ENCODE measurements at places on chromosomes 1 and 21. TPM values are rescaled to one million over a fixed set of nuclear protein-coding genes. Genes with fewer than 3 reads are reported as not detected.

SLC1A7 gene
- 0.57 TPM for total RNA-seq

TMEM240 gene
- not detected for total RNA-seq

CFAP107 gene
- not detected for total RNA-seq

DMRTA2 gene
- total RNA-seq = 8.0 TPM

NES gene
- total RNA-seq = 8.0 TPM

SMPDL3B gene
- total RNA-seq = 0.79 TPM

CASQ2 gene
- 0.53 TPM for total RNA-seq

DNALI1 gene
- 0.09 TPM for total RNA-seq

DNA sequence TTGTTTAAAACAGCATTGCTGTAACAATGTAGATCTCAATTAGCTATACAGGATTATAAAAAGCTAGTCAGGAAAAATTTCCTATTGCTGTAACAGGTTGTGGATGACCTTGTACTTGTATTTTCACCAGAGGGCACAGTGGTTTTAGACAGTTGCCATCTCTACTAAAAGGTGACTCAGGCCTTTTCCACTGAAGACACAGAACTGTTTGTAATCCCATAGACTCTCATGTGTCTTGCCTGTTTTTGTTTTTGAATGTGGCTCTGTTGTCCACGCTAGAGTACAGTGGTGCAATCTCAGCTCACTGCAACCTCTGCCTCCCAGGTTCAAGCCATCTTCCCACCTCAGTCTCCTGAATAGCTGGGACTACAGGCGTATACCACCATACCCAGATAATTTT, 5.9 kb downstream of the MTFR1L start:
- H3K36me3 ChIP-seq = peaks cover 64% of the 10 kb centered on the region
- H3K4me3 ChIP-seq = no peak overlapping the region
- H3K4me1 ChIP-seq = peaks cover 12% of the 10 kb centered on the region
- no peak for DNase-seq
- H3K27me3 ChIP-seq = no peaks in the 10 kb centered on the region

- peaks cover 4% of the 10 kb centered on the region for H3K27me3 ChIP-seq
- H3K27ac ChIP-seq = peak overlapping the region; percentile 41
- DNase-seq = no peak
- no peak overlapping the region for H3K4me3 ChIP-seq
- H3K4me1 ChIP-seq = no peaks in the 10 kb centered on the region
Measured at GRCh38 chr1:42913426-42914091, 45.1 kb downstream of the SLC2A1 start.

GRCh38 chr1:7313826-7314225, 457.3 kb upstream of the VAMP3 start:
- no peak for DNase-seq
- no peaks in the 10 kb centered on the region for H3K4me1 ChIP-seq
- no peaks in the 10 kb centered on the region for H3K27me3 ChIP-seq

GRCh38 chr1:174258148-174258550, 98.8 kb downstream of the RABGAP1L start:
- H3K36me3 ChIP-seq = peaks cover 9% of the 10 kb centered on the region
- no peaks in the 10 kb centered on the region for H3K4me1 ChIP-seq
- no peak for DNase-seq

DNA sequence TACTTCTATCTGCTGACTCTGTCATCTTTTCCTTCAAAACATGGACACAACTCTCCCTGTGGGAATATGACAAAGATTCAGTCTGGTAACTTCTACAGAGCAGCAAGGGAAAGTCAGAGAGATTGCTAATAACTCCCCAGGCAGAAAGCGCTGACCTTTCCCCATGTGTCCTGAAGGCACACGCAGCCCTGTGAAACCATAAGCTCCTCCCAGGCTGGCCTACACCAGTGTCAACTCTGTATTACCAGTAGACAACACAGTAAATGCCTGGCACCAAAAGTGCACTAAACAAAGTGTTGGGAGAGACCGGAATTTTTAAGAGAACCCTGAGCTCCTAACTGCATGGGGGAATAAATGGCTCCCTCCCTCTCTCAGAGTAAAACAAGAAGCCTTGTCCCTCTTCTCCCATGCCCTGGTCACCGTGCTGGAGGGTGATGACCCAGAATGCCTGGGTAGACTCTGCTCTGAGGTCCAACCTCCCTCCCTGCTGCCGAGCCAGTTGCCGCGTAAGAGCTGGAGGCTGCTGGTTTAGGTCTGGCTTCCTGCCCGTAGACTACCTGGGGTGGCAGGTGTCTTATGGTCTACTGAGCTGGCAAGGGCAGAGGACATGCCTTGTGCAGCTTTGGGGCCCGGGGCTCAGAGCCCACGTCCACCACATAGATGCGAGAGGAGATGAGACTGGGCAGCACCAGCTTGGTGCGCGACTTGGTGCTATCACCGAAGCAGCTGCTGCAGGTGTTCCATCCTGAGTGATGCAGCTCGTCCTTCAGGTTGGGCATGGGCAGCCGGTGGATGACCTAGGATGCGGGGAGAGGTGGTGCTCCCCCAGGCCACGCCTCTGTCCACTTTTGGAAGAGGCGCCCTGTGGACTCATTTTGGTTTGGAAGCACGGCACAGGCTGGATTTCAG, 3.9 kb downstream of the SELENBP1 start:
- H3K4me3 ChIP-seq = no peak overlapping the region
- H3K36me3 ChIP-seq = peaks cover 57% of the 10 kb centered on the region
- no peak for DNase-seq
- no peaks in the 10 kb centered on the region for H3K27me3 ChIP-seq

GRCh38 chr1:239566074-239566473, 179.7 kb downstream of the CHRM3 start:
- no peaks in the 10 kb centered on the region for H3K4me1 ChIP-seq
- H3K4me3 ChIP-seq = no peak overlapping the region
- H3K36me3 ChIP-seq = no peaks in the 10 kb centered on the region
- no peak for DNase-seq

- no peaks in the 10 kb centered on the region for H3K4me1 ChIP-seq
- H3K27ac ChIP-seq = no peak overlapping the region
- DNase-seq = no peak
- H3K36me3 ChIP-seq = no peaks in the 10 kb centered on the region
- no peak overlapping the region for H3K4me3 ChIP-seq
- H3K27me3 ChIP-seq = no peaks in the 10 kb centered on the region
Measured at GRCh38 chr1:85494074-85494903, 29.3 kb upstream of the DDAH1 start.

- H3K27ac ChIP-seq = peak overlapping the region; percentile 90
- no peaks in the 10 kb centered on the region for H3K27me3 ChIP-seq
- no peak for DNase-seq
- H3K36me3 ChIP-seq = no peaks in the 10 kb centered on the region
- peak overlapping the region; percentile 69 for H3K4me3 ChIP-seq
Measured at GRCh38 chr1:13585612-13585991, 2.0 kb downstream of the PDPN start.

DNA sequence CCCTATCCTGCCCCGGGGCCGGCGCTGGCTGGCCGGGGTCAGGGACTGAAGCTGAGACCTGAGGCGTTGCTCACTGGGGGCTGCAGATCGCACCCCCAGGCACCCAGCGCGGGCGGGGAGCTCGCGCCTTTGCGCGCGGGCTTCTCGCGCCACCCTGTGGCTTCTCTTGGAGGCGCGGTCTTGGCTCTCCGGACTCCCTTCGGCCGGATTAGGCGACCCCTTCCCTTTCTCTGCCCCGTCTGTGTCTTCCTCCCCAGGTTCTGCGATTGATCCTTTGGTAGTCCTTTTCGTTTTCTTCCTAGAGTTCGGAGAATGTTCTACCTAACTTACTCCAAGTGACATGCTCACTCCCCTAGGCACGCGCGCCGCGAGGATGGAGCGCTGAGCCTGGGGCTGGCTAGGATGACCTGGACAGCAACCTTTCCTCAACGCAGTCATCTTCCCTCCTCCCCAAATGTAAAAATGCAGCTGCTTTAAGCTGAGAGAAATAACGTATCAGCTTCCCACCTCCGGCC, 495 bp upstream of the NTRK1 start:
- no peaks in the 10 kb centered on the region for H3K36me3 ChIP-seq
- no peak for DNase-seq
- peaks cover 28% of the 10 kb centered on the region for H3K4me1 ChIP-seq

DNA sequence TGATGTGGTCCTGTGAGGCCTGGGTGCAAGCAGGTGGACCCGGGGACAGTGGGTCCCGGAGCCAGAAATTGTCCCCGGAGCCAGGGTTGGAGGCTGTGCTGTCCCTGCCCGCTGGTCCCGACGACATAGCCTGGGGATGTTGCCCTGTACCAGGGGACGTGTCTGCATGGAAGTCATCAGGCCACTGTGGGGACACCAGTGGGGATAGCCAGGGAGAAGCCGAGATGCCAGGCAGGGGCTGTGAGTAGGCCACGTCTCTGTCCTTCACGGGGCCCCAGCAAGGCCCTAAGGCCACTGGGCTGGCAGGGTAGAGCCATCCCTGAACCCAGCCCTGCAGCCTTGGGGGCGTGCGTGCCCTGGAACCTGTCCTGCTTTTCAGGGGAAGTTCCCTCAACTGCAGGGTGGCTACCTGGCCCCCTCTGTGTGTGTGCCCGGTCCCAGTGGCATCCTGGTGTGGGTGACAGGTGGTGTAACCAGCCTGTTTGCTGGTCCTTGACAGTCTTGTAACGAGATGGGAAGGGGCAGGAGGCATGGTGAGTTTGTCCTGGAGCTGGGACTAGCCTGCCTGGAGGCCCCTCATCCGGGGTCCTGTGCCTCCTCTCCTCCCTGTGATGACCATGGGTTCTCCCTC, 73.2 kb downstream of the OBSCN start:
- H3K27me3 ChIP-seq = no peaks in the 10 kb centered on the region
- H3K4me1 ChIP-seq = peaks cover 9% of the 10 kb centered on the region
- DNase-seq = no peak

- H3K27ac ChIP-seq = no peak overlapping the region
- no peaks in the 10 kb centered on the region for H3K36me3 ChIP-seq
- no peaks in the 10 kb centered on the region for H3K27me3 ChIP-seq
Measured at GRCh38 chr21:14306126-14306907, 76.6 kb downstream of the HSPA13 start.

DNA sequence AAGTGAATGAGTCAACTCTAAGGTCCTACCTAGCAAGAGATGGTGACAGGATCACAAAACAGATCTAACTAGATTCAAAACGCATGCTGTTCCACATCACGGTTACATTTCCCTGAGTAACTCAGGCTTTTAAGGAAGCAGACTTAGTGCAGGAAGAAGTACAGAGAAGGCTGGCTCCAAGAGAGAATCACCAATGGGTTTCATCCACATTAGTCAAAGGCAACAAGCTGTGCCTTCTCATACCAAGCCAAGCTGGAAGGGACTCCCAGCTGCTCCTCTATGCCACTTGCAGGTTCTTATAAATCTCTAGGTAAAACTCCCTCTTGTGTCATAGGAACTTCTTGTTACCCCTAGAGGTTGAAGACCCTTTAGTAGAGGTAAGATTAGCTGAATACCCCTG, 109.0 kb downstream of the KCNH1 start:
- H3K4me3 ChIP-seq = no peak overlapping the region
- H3K4me1 ChIP-seq = no peaks in the 10 kb centered on the region
- H3K36me3 ChIP-seq = no peaks in the 10 kb centered on the region
- no peak for DNase-seq

DNA sequence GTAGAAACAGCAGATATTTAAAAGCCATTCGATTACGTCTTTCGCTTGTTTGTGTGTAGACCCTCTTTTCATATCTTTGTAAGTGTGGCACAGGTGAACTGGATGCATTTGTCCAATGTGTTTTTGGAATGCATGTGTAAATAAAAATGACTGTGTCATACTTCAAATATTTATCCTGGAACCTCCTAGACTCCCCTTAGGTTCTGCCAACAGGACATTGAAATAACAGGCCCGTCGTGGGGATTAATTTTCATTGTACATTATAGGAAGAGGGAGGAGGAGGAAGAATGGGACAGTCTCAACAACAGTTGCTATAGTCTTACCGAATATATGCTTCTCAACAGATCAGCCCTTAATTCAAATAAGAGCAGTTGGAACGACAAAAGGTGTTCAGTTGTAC, 95.8 kb downstream of the PRKAB2 start:
- no peak overlapping the region for H3K27ac ChIP-seq
- H3K4me1 ChIP-seq = peaks cover 14% of the 10 kb centered on the region
- H3K36me3 ChIP-seq = no peaks in the 10 kb centered on the region
- H3K4me3 ChIP-seq = no peak overlapping the region

- no peak for DNase-seq
- no peaks in the 10 kb centered on the region for H3K27me3 ChIP-seq
- no peak overlapping the region for H3K27ac ChIP-seq
- no peaks in the 10 kb centered on the region for H3K4me1 ChIP-seq
- no peak overlapping the region for H3K4me3 ChIP-seq
Measured at GRCh38 chr1:172815740-172816139, 156.8 kb downstream of the FASLG start.

GRCh38 chr1:76153841-76154205, 79.3 kb downstream of the ST6GALNAC3 start:
- DNase-seq = no peak
- no peaks in the 10 kb centered on the region for H3K27me3 ChIP-seq
- H3K27ac ChIP-seq = no peak overlapping the region
- no peak overlapping the region for H3K4me3 ChIP-seq

- H3K27ac ChIP-seq = peak overlapping the region; percentile 35
- H3K36me3 ChIP-seq = no peaks in the 10 kb centered on the region
- no peaks in the 10 kb centered on the region for H3K27me3 ChIP-seq
- no peak overlapping the region for H3K4me3 ChIP-seq
- no peak for DNase-seq
- H3K4me1 ChIP-seq = peaks cover 57% of the 10 kb centered on the region
Measured at GRCh38 chr1:154729031-154729442, 121.1 kb upstream of the ADAR start.

DNA sequence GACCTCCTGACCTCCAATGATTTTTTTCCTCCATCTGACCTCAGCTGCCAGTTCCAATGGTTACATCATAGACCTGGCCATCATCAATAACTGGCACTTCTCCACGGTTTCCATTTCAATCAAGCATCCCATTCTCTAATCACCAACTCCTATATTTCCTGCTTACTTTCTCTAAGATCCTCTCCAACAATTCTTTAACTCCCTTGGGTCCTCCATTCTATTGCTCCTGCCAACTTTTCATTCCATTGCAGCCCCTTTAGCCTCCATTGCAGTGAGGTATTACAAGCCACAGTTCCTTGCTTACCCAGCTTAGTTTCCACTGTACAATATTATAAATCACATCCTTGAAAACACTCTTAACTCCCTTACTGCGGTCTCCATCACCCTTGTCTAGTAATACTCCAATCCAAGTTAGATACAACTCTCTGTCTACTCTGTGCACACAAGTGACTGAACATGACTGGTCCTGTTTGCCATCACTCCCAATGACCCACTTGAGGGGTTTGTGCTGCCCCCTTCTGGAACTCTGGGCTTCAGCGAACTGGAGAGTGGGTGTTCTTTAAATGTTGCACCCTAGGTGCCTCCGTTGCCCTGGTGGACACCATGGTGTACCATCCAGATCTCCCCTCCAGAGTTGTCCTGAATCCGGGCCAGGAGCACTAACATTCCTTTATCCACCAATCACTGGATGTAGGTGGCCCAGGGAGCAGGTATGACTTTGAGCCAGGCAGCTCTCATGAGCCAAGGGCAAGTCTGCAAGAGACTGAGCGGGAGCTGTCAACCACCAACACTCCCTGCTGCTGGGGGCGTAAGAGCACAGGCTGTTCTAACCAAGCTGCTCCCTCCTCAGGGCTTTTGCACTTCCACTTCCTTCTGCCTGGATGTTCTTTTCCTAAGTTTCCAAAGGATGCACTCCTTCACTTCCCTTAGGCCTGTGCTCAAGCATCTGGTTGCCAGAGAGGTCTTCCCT, 3.7 kb upstream of the FNDC7 start:
- DNase-seq = no peak
- no peak overlapping the region for H3K4me3 ChIP-seq
- H3K27me3 ChIP-seq = peaks cover 12% of the 10 kb centered on the region
- peaks cover 12% of the 10 kb centered on the region for H3K4me1 ChIP-seq

- no peaks in the 10 kb centered on the region for H3K36me3 ChIP-seq
- H3K27ac ChIP-seq = no peak overlapping the region
- no peak for DNase-seq
- no peak overlapping the region for H3K4me3 ChIP-seq
- no peaks in the 10 kb centered on the region for H3K27me3 ChIP-seq
Measured at GRCh38 chr1:234776876-234777855, 167.2 kb upstream of the IRF2BP2 start.

All from esophagus squamous epithelium (tissue), 5 donors.